ENCODE measurements at places on chromosomes 16 and 17.

DNA sequence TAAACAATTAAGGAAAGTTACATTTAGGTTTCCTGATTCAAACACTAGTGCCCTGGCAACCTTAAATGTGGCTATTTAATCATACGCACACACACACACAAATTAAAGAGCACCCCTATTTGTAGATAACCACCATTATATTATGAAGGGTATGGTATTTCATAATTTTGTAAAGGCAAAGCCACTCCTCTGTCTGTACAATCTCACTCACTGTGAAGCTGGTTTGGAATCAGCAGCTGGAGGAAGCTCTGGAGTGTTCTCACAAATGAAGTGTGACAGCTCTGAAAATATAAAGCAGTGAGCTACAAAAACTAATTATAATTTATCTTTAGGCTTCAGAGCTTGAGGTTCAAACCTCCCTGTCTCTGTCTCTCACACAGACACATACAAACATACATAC is 57.9 kb upstream of the KCNJ16 start:
- DNase-seq: no peak

DNA sequence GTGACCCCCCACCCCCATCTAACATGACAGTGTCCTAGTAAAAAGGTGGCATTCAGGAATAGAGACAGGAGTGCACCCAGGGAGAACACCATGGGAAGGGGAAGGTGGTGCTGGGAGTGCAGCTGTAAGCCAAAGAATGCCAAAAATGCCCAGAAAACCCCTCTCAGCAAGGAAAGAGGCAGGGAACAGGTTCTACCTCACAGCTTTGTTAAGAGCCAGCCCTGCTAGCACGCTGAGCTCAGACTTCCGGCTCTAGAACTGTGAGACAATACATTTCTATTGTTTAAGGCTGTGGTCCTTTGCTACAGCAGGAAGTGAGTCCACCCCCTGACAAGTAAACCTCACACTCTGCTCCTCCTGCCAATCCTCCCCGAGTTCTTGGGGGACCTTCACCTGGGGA is 302.4 kb upstream of the N4BP1 start:
- DNase-seq: no peak

DNA sequence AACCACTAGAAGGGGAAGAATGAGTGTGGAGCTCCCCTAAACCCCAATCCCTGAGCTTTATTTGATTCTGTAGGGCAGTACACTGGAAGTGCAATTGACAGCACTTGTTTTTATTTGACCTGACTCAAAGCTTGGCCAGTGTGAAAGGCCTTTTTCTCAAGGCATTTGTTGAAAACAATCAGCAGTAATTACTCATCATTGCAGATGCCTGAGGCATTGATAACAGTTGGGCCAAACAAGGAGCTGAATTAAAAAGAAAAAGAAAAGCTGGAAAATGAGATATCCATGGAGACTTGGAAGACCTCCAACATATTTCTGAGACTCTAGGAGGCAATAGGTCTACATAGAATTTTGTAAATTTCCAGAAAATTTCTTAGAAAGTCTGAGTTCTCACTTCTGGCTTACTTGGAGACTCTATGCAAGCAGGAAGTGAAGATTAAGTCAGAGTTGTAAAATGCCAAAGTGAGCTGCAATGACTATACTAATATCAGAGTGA is 200.8 kb upstream of the KCNJ16 start:
- peak; percentile 69 for DNase-seq

GRCh38 chr17:40105861-40106759 is 5.7 kb upstream of the NR1D1 start:
- no peak for DNase-seq

- DNase-seq: no peak
These were observed 12.0 kb downstream of the HOXB4 start for GRCh38 chr17:48565925-48566710.

GRCh38 chr17:1882836-1883235 is 53.0 kb downstream of the RPA1 start:
- DNase-seq: peak; percentile 40

GRCh38 chr17:39801055-39801454 is 63.1 kb downstream of the IKZF3 start:
- no peak for DNase-seq

DNA sequence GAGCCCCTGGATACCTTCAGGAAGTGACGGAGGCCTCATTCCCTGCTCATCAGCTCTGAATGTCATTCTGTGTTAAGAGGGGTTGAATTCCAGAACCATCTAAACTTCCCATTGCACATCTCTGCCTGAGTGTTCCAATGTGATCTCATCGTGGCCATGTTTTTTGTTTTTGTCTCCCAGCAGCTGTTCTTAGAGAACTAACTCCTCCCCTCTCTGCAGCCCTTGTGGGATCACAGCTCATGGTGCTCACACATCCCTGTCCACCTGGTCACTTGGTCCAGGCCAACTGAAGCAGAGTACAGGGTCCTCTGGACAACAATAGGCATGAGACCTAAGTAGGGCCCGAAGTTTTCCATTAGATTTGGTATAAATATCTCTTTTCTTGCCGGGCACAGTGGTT is 6.0 kb upstream of the SYT17 start:
- no peak for DNase-seq

DNA sequence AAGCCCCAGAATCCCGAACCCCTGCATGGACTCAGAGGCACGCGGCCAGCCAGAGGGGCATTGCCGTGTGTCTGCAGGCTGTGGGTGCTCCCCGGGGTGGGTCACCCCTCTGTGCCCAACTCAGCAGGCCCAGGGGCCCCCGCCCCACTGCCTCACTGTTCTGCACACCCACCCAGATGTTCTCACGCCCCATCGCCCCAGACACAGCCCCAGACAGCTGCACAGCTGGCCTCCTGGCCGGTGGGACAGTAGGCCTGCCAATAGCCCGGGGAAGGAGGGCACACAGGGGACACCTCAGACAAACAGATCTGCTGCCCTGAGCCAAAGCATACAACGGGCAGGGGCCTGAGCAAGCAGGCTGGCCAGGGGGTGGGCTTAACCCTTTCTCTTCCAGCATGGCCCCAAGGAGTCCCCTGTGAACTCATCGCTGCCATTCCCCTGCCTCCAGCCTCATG is 27.6 kb upstream of the NXPH3 start:
- DNase-seq: no peak

DNA sequence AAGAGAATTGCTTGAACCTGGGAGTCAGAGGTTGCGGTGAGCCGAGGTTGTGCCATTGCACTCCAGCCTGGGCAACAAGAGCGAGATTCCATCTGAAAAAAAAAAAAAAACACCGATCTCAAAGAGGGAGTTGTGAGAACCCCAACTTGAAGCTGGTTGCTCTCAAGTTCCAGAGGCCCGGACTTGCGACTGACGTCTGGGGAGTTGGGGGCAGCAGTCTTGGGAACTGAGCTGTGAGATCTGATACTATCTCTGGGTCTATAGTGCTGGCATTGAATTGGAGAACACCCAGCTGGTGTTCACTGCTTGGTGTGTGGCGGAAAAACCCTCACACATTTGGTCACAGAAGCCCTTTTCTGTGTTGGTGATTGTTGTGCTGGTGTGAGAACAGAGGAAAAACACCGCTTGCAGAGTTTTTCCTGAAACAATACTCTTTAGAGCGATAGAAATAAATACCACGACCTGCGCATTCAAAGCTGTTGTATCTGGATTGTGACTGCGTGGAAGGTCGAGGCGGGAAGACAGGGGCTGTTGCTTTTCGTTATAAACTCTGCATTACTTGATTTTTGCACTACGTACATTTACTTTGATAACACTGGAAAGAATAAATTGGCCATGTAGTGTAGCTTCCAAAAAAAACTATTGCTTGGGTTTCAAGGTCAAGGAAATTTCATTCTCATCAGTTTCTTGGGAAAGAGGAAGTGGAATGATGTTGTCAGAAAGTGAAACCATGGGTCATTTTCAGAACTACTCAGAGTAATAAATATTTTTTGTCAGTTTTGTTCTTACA is 8.8 kb downstream of the SCIMP start:
- no peak for DNase-seq

GRCh38 chr17:67474081-67474661 is 97.1 kb downstream of the PITPNC1 start:
- DNase-seq: peak; percentile 81

DNA sequence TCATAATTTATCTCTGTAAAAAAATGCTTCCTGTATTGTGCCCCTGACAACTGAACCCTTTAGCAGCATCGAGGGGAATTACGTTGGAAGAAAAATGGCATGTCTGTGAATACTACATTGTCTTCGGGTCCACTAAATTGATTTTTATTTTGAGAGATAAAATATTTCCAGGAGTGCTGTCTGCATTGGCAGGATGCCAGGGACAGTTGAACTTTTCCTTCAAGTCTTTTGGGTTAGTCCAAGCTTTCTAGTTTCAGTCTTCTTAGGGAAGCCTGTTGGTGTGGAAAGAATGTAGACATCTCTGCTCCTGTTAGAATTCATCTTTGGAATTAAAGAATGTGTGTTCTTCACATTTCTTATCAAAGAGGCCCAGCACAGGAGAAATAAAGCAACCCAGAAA is 557.9 kb downstream of the TMEM114 start:
- no peak for DNase-seq

GRCh38 chr17:30933966-30934365 is 12.2 kb downstream of the ADAP2 start:
- DNase-seq: no peak

- no peak for DNase-seq
These were observed 2.0 kb downstream of the RBBP6 start for GRCh38 chr16:24541233-24541933.

- DNase-seq: no peak
These were observed 18.5 kb downstream of the CHP2 start for GRCh38 chr16:23773339-23773738.

- DNase-seq: no peak
These were observed 82.6 kb downstream of the NOG start for GRCh38 chr17:56675876-56676660.

- DNase-seq: no peak
These were observed 80.8 kb upstream of the TRAP1 start for GRCh38 chr16:3797904-3798811.

DNA sequence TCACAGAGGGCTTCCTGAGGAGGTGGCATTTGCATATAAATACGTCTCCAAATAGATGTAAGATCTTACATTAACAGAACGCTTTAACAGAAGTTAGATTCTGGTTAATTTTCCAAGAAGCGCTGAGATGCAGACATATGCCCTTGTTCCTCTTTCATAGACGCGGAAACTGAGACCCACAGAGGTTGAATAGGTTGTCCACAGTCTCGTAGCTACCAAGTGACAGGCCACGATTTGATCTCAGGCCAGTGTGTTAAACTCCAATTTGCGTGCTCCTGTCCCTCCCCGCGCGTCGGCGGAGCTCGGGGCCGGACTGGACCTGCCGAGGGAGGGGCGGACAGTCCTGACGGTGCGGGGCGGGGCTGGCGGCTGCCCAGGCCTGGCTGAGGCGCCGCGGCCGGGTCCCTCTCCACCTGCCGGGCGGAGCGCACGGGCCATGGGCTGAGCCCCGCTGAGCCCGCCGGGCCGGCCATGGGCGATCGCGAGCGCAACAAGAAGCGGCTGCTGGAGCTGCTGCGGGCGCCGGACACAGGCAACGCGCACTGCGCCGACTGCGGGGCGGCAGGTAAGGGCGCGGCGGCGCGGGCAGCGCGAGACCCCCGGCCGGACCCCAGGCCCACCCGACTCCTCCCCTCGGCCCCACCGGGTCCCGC is at the start of gene ADAP2:
TSS of gene ADAP2 (plus strand) at position 402 of the 653 bp plus-strand sequence. CDS start at position 472, 70 bp downstream.
- no peak for DNase-seq

DNA sequence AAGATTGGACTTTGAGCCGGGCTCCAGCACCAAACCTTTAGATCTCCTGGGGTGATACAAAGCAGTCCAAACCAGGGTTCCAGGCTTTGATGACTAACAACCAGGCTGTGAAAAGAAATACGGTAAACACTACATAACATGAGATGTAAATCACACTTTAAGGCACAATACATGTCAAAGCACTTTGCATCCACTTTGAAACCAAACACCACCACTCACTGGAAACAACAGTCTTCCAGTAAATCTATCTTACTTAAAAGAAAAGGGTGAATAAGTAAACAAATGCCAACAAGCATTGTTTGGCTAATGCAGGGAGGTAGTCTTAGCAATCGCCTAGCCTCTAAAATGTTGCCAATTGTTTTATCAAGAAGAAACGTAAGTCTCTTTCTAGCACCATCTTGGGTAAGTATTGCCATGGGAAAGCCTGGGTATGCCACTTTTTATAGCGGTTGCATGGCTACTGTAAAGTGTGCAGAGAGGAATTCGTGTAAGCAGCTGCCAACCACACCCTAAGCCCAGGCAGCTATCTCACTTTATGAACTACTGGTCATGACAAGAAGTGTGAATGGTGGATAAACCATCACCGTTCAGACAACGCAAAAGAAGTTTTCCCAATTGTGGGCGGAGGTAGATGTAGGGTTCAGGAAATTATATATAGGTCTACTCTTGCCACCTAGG is 267.4 kb upstream of the PSMD7 start:
- DNase-seq: no peak

GRCh38 chr16:886084-886543 is 84.7 kb downstream of the LMF1 start:
- no peak for DNase-seq

- DNase-seq: peak; percentile 89
These were observed 18.0 kb upstream of the JPH3 start for GRCh38 chr16:87584271-87584670.

DNA sequence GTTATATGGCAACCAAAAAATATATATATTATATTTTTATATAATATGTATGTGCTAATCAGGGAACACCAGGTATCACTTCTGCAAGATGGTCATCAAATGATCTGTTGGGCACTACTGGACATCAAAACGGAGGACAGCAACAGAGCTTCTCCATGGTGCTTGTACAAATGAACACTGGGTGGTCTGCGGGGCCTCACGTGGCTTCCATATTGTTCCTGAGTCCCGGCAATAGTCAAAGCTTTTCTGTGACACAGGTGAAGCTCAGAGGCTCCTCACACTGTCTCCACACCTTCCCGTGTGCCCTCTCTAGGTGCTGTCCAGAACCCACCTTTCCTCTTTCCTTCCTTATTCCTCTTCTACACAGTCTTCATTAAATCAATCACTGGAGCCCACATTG is 149.9 kb upstream of the PIRT start:
- no peak for DNase-seq

DNA sequence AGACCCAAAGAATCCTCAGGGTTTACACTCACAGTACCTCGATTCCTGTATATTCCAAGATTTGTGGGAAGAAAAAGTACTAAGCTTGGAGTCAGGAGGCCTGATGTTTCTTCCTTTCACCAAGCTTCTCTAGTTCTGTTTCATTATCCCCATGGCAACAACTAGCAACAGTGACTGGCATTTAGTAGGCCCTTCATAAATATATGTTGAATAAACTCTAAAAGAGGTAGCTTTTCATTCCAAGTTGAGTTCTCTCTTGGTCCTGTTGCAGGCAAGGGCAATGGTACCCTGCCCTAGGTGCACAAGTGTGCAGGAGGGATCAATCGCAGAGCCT is 527 bp upstream of the UBE2Z start:
- DNase-seq: peak; percentile 68

DNA sequence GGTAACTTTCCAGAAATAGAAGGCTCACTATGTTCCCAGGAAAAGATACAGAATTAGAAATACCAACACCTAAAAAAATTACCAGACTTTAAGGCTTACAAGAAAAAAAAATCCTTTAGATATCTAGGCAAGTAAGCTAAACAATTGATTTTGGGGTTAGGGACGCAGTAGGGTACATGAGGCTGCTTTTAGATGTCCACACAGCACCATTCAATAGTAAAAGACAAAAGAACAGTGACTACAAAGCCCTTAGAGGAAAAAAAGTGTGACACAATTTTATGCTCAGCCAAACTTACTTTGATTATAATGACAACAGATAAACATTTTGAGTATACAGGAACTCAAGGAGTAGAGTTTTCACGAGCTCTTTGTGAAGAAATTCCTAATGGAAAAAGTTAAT is 29.9 kb downstream of the METTL16 start:
- DNase-seq: no peak
